ENCODE measurements at places on chromosomes 12 and 14.

- DNase-seq: no peak
Measured at GRCh38 chr14:36221112-36221511, 44.6 kb upstream of the PTCSC3 start.

DNA sequence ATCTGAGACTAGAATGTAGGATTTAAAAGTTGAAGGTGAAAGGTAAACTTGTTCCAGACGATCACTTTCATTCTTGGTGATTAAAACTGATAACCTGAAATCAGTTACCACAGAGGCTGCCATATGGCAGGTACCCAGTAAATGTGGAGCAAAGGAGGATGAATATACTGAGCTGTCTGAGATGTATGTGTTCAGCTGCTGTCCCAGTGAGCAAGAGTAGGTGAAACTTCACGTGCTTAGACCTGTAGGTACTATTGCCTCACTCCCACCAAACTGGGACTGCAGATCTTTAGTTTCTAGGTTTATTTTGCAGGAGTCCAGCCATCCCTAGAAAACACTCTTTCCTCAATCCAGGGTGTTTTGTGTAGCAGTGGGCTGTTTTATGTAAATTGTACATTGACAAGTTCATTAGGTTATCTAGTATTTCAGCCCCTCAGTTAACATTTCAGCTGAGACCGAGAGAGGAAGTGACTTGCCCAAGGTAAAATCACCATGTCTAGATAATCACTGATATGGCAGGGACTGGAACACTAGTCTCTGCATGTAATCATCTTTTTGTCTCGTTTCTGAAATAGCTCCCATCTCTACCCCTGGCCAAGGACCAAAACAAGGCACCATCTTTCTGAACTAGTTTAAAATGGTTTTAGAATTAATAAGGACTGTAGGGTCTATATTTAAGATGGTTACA, 62.7 kb downstream of the ATG14 start:
- DNase-seq: no peak

GRCh38 chr14:83733670-83734069, 1796.3 kb upstream of the FLRT2 start:
- no peak for DNase-seq

- DNase-seq: no peak
Measured at GRCh38 chr12:56684745-56685359, 3.2 kb downstream of the PTGES3 start.

GRCh38 chr14:54803926-54804537, 98.6 kb downstream of the GCH1 start:
- DNase-seq: no peak

GRCh38 chr12:57138526-57139272, 8.7 kb downstream of the LRP1-AS start:
- DNase-seq: no peak

DNA sequence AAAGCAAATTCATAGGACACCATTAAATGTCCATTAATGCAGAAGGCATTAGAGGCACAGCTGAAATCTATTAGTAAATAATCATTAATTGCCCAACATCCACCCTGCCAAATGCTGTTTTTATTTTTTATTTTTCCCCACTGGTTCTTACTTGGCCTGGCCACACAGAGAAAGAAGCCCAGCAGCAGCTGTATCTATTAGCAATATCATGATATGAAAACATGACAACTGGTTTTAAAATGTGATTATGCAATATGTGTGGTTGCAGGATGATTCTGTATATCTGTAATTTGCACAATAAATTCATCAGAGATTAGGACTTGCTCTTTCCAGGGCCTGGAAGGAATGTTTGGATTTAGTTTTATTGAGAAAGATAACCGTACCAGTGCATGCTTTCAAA, 44.9 kb downstream of the SIX6 start:
- DNase-seq: no peak

DNA sequence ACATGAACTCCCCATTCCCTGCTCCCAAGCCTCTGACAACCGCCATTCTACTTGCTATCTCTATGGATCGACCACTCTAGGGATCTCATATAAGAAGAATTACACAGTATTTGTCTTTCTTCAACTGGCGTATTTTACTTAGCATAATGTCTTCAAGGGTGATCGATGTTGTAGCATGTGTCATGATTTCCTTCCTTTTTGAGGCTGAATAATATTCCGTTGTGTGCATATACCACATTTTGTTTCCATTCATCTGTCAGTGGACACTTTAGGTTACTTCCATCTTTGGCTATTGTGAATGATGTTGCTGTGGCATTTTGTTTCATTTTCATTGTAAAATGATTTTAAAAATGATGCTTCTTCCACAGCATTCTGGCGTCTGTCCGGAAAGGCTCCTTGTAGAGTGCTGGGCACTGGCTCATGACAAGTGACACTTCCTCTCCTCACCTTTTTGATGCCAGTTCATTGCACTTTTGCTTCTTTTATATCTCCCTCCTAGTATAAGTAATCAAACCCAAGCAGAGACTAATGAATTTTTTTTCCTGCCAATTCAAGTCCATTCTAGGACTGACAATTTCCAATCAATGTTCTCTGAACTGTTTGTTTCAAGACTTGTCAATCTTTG, 39.3 kb downstream of the SCN8A start:
- DNase-seq: no peak

DNA sequence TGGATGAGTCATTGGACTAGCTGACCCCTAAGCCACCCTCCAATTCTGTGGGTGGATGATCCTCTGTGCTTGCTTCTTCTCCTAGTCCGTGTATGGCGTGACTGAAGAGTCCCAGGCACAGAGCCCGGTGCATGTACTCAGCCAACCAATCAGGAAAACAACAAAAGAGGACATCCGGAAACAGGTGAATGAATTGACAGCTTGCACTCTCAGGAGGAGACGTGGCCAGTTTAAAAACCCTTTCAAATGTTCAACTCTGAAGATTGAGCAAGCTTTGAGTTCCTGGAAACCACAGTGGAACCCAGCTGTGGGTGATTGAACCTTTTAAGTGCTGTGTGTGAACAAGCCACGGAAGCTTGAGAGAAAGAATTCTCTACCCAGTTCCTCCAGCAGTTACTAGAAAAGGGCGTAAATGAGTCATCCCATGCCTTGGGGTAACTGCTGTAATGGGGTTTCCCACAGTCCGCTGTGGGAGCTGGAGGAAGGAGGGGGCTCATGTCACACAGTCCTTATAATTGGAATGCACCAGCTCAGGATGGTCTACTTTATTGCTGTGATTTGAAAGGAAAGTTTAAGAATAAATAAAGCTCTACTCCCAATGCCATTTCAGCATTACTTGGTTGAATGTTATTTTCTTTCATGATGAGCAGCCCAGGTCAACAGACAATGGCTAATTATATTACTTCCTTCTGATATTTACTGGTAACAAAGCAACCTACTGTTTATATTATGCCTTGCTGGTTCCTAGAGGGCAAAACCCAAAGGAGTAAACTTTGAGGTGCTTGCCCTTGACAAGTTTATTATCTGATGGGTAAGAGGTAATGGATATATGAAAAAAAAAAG, 417.0 kb downstream of the DPF3 start:
- DNase-seq: peak; percentile 18

- no peak for DNase-seq
Measured at GRCh38 chr14:56172074-56172473, 53.9 kb downstream of the PELI2 start.

GRCh38 chr12:14960548-14961465, 594 bp downstream of the ARHGDIB start:
- peak; percentile 45 for DNase-seq

GRCh38 chr14:51139121-51139681, 44.3 kb upstream of the TRIM9 start:
- DNase-seq: no peak

DNA sequence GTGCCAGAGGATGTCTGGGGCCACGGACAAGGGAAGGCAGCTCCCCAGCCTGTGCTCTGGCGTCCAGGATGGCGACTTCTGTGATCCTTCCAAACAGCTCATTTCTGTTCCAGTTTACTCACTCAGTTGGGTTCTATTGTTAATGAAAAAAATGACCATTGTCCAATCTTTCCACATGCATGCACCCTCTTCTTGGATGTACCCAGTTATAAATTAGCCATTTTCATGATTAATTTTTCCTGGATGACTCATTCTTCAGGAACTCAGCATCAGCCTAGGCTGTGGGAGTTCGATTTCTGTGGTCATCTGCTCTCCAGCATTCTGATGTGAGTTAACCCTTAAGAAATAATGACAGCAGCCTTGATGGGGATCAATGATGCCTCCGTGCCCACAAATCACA, 926.8 kb downstream of the BCL11B start:
- no peak for DNase-seq

DNA sequence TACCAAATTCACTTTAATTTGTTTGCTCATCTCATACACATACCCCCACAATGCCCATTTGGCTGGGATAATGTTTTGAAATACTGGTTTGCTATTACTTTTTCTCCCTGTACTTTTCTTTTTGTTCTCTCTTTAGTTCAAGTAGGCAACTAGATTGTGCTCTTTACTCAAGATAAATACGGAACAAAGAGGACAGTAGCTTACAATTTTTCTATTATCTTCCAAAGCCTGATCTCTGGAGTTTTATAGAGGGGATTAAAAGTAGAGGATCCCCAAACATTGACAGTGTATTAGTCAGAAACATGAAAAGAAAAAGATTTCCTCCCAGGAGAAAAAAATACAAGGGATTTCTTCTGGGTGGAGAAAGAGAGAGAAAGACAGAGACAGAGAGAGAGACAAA, 102.1 kb upstream of the FSCB start:
- DNase-seq: no peak

GRCh38 chr12:75509621-75510020, 1.8 kb downstream of the KRR1 start:
- no peak for DNase-seq

- no peak for DNase-seq
Measured at GRCh38 chr12:106106892-106107291, 31.9 kb downstream of the NUAK1 start.

- no peak for DNase-seq
Measured at GRCh38 chr12:85329913-85330312, 49.9 kb downstream of the ALX1 start.

DNA sequence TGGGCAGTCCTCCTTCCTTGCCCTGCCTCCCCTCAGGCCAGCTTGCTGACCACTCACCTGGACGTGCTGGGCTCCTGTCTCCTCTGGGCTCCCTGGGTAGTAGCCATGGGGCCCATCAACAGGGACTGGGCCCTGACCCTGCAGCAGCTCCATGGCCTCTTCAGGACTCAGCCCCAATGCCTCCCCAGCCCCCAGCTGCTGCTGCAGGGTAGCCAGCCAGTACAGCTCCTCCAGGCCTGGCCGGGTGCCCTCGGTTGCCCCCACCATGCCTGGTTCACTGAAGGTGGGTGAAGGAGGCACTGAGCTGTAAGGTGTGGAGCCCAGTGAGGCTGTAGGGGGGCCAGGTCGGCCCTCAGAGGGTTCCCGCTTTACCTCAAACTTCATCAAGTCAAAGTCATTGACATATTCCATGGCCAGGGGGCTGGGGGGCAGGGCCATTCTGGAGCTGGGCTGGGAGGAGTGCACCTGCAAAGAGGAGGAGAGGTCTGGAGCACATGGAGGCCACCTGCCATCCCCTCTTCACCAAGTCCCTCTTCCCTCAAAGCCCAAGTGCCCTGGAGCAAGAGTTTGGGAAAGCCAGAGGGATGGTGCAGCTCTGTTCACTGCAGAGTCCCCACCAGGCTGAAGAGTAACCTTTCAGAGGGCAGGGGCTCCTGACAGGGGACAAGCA, 11.2 kb downstream of the CPNE6 start:
- DNase-seq: no peak

DNA sequence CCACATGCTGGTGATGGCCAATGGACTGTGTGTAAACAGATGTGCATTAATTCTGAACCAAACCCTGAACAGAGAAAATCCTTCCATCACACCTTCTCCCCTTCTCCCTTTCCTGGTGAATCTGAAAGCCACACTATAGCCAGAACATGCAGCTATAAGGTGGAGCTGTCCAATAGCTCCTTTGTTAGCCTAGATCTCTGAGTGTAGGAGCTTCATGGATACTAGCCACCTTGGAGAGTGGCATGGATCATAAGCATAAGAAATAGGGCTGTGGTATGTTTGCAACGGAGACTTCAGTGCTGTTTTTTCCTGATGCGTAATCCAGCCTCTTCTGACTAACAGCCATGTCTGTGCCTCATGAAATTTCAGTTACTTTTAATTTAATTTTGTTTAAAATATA, 364.5 kb downstream of the BTG1 start:
- DNase-seq: no peak

- DNase-seq: no peak
Measured at GRCh38 chr12:20883288-20883687, 72.8 kb downstream of the SLCO1B3 start.

DNA sequence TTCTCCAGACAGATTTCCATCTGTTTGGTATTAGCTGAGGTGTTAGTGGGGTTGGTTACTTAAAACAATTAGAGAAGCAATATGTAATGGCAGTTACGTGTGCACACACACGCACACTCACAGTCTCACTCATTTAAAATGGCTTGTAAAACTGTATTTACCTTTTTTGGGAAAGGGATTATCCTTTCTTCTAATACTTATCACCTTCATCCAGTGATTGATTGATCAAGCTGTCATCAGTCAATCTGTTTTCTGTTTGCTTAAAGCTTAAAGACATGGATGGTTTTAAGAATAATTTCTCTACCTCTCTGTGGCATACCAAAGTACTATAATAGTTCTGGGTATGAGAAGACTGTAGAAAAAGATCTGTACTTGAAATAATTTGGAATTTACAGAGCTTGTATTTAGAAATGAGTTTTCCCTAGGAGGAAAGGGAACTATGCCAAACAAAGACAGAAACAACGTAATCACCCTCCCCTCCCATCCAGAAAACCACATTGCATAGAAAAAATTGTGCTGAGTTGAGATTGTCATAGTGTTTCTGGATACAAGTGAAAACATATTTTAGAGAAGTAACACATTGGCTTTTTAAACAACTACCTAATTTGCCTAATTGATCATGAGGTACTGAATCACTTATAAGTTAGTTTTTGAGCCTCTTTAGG, 455.8 kb downstream of the PCNX1 start:
- no peak for DNase-seq

- no peak for DNase-seq
Measured at GRCh38 chr12:76866151-76866567, 12.7 kb downstream of the CSRP2 start.

- no peak for DNase-seq
Measured at GRCh38 chr12:57766464-57767304, at the start of gene CYP27B1. Gene CYP27B1 (minus strand): TSS chr12:57767078. CDS start chr12:57767041, 37 bp downstream.

GRCh38 chr14:36751106-36751505, 89.4 kb downstream of the PAX9 start:
- no peak for DNase-seq

- DNase-seq: no peak
Measured at GRCh38 chr14:82230748-82231147, 697.1 kb upstream of the SEL1L start.

DNA sequence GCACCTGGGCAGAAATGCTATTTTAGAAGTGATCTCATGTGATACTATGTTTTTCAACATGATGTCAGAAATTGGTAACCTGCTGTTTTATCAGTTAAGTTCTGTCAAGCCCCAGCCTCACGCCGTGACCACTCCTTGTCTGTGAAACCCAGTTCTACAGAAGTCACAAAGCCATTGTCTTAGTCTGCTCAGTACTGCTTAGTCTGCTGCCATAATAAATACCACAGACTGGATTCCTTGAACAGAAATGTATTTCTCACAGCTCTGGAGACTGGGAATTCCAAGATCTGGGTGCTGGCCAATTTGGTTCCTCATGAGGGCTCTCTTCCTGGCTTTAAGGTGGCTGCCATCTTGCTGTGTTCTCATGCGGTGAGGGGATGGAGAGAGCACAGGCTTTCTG, 176.9 kb downstream of the PRKCH start:
- no peak for DNase-seq

Data from effector memory CD8-positive, alpha-beta T cell (primary cell).